Adrenal gland (tissue), 19 donors: ENCODE measurements at places on chromosomes 3 and 15. TPM values are rescaled to one million over a fixed set of nuclear protein-coding genes. Genes with fewer than 3 reads are reported as not detected.
A peak's percentile ranks its signal among the peaks of the same experiment; 100 is the strongest.

DNA sequence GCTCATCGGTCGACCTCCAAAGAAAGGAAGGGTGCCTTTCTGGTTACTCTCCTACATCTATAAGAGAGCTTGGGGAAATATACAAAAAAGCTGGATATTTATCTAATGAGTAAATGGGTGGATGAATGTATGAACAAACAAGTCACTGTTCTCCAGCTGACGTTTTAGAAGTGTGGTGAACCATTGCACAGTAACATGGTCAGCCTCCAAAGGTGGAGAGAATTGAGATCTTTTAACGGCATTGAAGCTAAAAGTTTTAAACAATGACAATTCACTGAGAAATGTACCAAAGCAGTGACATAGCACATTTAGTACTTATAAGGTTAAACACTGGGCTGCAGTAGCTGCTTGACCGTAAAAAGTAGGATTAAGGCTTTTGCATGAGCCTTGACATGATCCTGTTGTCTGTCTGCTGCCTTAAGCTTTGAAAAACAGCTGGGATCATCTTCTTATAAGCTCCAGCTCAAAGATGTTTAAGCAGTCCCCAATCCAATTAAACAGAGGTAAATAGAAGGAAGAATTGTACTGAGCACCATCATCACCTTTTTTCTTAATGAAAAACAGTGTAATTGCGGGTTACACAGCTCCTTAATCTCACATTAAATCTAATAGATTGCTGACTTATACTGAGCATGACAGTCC, 222.9 kb downstream of the WDR72 start:
- DNase-seq: no peak

- no peak for DNase-seq
Observed at GRCh38 chr15:48458876-48459275, 127.6 kb downstream of the DUT start.

DNA sequence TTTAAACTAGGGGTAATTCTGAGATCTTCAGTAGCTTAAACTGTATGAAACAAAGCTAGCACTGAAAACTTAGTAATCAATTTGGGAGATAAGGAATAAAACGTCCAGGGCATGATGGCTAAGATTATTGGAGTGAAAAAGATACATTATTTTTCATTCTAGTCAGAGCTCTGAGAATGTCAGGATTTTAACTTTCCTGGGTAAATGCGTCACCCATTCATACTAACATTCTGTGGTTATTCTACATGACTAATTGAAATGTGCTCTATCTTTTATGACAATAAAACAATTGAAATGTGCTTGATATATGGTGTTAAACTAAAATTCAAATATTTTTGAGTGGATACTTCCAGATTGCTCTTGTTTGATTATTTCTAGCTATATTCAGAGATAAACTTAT, 626.0 kb downstream of the EDEM1 start:
- no peak for DNase-seq

DNA sequence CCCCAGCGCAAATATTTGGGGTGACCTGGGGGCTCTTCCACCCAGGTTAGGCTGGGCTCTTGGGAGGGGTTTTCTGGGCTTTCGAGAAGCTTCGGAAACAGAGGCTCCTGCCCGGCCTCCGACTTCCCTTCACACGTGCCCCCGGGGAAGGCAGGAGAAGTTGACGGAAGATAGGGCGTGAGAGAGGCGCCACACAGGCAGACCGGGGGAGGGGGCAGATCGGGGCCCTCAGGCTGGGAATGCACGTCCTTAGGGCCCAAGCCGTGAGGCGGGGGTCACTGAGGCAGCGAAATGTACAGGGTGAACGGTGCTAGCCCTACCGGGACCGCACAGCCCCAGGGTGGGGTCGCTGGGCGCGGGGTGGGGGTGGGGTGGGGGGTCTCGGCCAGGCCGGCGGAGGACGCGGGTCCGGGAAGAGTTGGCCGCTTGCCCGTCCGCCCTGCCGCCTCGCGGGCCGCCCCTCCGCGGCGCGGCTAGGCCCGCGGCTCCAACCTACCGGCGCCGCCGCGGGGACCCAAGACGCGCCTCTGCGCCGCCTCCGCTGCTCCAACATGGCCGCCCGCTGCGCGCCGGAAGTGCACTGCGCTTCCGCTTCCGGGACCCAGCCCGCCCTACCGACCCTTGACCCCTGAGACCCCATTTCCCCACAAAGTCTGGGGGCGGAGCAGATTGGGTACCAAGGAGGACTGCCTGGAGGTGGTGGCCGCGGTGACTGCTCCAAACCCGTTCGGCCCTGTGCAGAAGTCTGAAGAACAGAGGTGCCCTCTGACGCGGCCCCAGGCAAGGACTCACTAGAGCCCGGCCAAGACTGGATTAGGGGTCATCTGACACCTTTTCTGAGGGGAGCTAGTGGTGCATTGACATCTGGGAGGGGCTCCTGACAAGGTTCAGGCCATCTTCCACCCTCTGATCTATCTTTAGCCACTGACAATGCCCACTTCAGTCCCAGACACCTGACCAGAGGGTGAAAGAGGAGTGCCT, at the start of gene CCDC71:
Gene CCDC71 (minus strand): TSS at position 561 of the 981 bp plus-strand sequence. CDS start 2,123 bp downstream, outside the sequence.
- peak; percentile 69 for DNase-seq

MORF4L1 gene
- 354 TPM for total RNA-seq

EFHB gene
- total RNA-seq: 2.4 TPM

- no peak for DNase-seq
Observed at GRCh38 chr15:73328149-73328820, 40.5 kb downstream of the HCN4 start.

- DNase-seq: no peak
Observed at GRCh38 chr3:56878074-56878473, 76.3 kb upstream of the ARHGEF3 start.

DNA sequence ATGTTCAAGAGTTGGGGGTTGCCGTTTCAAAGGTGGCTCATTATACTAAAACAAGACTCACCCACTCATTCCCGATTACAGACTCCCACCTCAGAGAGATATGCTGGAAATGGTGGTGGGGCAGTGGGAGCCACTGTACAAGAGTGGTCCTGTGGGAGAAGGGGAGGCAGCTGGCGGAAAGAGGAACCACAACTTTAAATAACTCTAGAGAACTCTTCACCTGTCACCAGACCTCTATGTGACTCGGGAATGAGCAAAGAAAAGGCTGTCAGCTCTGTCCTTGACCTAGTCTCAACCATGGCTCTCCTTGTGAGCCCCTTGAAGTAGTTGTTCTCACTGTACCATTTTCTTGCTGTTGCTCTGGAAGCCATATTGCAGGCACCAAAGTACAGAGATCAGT, 293.8 kb downstream of the CHST2 start:
- no peak for DNase-seq

GRCh38 chr3:38138349-38139190, at the start of gene MYD88:
Gene MYD88, plus strand, starts transcription at chr3:38138661. Its CDS starts 40 bp downstream, at chr3:38138701.
- peak; percentile 84 for DNase-seq

MESP1 gene
- total RNA-seq: 7.1 TPM

ATP8B4 gene
- 23.9 TPM for total RNA-seq

GRCh38 chr3:100106094-100106493, 8.2 kb downstream of the FILIP1L start:
- DNase-seq: no peak

DNA sequence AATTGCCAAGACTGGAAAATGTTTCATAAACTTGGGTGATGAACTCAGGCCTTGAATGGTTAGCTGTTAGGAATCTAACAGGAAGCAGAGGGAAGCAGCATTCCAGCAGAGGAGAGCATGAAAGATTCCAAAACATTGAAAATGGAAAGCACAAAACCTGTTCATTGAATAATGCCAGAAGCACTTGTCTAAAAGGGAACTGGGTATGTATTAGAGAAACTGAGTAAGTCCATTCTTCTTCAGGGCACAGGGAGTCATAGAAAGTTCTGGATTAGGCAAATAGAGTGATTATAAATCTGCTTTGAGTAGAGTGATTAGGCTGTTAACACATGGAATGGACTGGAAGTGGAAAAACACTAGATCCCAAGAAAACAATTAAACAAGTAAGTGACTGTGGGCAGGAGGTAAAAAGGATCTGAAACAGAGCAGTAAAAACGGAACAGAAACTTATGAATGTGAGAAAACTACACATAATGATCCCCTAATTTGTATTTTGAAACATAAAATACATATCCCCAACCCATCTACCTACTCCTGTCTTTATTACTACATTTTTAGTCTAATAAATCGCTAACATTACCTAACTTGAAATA, 343.4 kb downstream of the TBC1D5 start:
- DNase-seq: no peak

GRCh38 chr3:82293867-82294266, 532.4 kb upstream of the GBE1 start:
- DNase-seq: no peak

DNA sequence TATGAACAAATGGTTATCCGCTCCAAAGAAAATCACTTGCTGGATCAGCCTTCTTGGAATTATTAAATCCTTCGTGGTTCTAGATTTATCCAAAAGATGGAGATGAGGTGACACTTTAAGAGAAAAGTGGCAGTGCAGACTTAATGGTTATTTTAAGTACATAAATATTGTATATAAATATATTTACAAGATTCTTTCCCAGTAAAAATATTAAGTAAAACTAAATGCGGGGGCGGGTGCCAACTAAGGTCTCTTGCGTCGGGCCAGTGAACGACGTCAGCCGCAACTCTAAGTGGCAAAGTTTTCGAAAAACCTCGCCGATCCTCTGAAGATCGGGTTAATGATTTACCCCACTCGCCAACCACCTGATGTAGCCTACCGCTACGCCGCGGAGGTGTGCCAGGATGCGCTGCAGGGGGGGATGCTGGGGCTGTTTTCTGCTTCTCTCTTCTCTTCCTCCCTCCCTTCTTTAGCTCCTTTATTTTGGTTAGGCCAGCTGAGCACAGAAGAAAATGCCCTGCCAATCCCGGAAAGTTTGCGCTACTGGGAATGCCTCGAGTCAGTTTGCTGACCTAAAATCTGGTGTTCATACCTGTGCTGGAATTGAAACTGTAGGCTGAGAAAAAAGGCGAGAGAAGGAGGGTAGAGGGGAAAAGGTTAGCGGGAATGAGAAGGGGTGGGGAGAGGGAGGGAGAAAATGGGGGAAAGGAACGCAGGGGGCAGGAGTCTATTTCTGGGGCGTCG, 7.6 kb upstream of the FOXB1 start:
- no peak for DNase-seq

DNA sequence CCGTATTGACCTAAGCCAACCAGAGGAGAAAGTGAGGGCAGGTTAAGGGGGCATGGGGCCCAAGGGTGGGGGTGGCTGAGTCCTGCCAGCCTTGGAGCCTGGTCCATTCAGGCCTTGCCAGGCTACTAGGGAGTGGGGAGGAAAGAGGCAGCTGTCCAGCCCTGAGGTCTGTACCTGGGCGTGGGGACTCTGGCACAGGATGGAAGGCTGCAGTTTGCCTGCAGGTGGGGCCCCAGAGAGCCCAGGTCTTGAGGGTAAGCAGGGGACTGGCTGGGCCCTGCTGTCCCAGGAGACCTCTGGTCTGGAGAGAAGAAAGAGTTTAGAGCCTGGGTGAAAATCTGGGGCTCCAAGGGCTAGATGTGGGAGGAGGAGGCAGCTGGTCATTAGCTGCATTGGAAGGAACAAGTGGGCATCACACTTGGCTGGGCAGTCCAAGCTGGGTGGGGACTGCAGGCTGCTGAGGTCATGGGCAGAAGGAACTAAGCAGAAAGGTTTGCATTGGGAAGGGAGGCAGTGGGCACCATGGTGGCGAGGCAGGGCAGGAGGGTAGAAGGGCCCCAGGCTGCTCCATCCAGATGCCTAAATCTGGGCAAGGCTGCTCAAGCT, 108.4 kb downstream of the OXNAD1 start:
- no peak for DNase-seq

CELF6 gene
- total RNA-seq: 2.1 TPM

KBTBD12 gene
- total RNA-seq: 0.09 TPM

GRCh38 chr3:62874711-62875557, at the start of gene CADPS:
Gene CADPS, minus strand, starts transcription at chr3:62875416. Its CDS starts 387 bp downstream, at chr3:62875029.
- no peak for DNase-seq

CYP19A1 gene
- 0.41 TPM for total RNA-seq

DNA sequence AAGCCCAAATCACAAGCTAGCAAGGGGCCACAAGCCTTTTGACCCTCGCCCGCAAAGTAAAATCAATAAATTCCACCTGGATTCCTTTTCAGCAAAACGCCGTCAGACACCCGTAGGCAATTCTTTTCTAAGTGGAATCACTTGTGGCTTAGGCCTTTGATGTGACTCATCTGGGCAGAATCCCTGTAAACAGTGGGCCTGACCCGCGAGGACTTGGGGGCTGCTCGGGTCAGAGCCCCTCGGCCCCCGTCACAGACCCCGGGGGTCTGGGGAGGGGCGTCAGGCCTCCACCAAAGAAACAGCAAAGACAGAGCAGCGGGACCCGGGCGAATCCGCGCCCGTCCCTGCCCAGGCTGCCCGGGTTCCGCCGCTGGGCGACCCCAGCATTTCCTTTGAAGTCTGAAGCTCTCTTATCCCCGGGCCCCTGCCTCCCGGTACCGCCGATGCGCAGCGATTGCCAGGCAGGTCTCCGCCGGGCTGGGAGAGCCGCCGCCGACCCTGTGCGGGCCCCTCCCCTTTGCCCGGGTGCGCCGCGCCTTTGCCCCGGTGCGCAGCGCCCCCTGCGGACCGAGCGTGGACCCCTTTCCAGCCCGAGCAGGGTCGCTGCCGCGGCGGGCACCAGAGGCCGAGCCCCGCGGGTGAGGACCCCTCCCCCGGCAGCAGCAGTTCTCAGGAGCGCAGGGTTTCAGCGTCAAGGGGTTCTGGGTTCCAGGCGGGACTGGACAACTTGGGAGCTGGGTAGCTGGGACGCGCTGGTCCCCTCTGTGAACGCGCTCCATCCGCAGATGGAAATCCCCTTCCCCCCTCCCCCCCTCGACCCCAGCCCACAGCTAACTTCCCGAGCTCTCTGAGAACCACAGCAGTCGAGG, 178.3 kb downstream of the UACA start:
- no peak for DNase-seq

GRCh38 chr3:191848818-191849217, 387.9 kb downstream of the PYDC2 start:
- DNase-seq: no peak

DNA sequence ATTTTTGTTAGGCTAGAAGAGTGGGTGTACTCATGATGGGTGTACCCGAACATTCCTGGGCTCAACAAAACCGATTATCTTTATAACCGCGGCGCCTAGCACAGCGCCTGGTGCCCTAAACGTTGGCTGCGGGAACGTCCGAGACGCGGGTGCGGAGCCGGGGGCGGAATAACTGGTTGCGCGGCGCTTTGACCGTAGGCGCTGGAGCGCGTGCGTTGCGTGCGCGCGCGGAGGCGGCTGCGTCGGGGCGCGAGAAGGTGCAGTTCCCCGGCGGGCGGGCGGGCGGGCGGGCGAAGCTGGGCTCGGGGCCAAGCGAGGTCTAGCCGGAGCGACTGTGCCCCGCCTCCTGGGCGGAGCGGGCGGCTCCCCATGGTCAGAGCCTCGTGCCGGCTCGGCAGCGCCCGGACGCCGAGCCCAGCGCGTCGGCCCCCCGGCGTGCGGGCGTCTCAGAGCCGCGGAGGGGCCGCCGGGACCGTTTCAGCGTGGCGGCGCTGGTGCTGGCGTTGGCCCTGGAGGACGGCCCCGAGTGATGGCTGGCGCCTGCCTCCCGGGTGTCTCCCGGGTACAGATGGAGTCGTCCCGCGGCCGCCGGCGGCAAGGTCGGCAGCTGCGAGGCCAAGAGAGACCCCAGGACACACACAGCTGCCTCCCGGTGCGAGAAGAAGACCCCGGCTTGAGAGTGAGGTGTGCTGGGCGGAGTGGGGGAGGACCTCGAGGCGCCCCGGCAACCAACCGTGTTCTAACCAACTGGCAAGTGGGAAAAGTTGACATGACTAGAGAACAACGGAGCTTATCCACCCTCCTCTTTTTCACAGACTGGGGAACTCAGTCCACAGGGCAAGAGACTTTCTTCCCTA, at the start of gene PLAAT1:
Gene PLAAT1 (plus strand): TSS at position 373 of the 857 bp plus-strand sequence. CDS start 14,429 bp downstream, outside the sequence.
- DNase-seq: peak; percentile 70

SUCLG2 gene
- 84.7 TPM for total RNA-seq
